T-helper 17 cell (primary cell): ENCODE measurements at places on chromosomes 7 and 10. TPM values are rescaled to one million over a fixed set of nuclear protein-coding genes. Genes with fewer than 3 reads are reported as not detected.

ZNF853 gene
- 1.1 TPM for total RNA-seq

OLAH gene
- not detected for total RNA-seq

FANK1 gene
- total RNA-seq: 0.60 TPM

- H3K27me3 ChIP-seq: peaks cover 61% of the 10 kb centered on the region
- no peak for DNase-seq
- H3K4me1 ChIP-seq: peaks cover 5% of the 10 kb centered on the region
- no peak overlapping the region for H3K27ac ChIP-seq
These were observed 31.0 kb upstream of the MXI1 start for GRCh38 chr10:110176141-110177030.

DNA sequence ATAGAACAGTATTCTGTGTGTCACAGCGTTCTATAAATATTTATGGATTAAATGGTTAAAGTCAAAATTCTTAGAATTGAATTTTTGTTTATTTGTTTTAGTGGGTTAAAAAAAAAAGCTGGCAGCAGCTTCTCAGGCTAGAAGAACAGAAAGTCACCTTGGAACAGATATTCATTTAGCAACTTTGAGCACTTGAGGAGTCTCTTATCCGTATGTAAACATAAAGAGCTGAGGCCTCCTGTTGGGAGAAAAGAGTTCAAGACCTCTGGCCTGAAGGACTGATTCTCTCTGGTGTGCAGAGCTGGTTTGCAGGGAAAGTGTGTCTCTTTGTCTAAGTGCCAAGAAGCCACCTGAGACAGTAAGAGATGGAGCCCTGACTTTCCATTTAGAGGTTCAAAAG lies 109.9 kb downstream of the HERPUD2 start:
- no peak for DNase-seq
- H3K36me3 ChIP-seq: peaks cover 4% of the 10 kb centered on the region
- no peak overlapping the region for H3K4me3 ChIP-seq

GRCh38 chr10:68315582-68315981 lies 16.3 kb upstream of the HNRNPH3 start:
- no peaks in the 10 kb centered on the region for H3K36me3 ChIP-seq
- peaks cover 4% of the 10 kb centered on the region for H3K4me1 ChIP-seq
- H3K27me3 ChIP-seq: no peaks in the 10 kb centered on the region
- no peak overlapping the region for H3K4me3 ChIP-seq

- H3K4me1 ChIP-seq: no peaks in the 10 kb centered on the region
- peaks cover 3% of the 10 kb centered on the region for H3K36me3 ChIP-seq
- no peak overlapping the region for H3K27ac ChIP-seq
These were observed 273.8 kb downstream of the RNLS start for GRCh38 chr10:88309365-88309764.

DNA sequence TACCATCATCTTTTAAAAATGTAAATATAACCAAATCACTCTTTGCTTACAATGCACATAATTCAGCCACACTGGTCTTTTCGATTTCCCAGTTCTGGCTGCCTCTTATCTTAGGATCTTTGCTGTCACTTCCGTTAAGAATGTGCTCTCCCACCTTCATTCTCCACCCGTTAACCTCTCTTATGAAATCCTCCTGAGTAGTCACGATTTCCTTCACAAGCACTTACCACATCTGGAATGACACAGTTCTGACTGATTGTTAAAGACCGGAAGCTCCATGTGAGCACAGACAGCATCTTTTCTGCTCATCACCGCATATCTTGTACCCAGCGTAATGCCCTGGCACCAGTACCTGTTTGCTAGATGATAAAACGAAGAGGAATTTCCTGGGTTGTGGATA lies 84.3 kb downstream of the CUL2 start:
- no peaks in the 10 kb centered on the region for H3K27me3 ChIP-seq
- no peak for DNase-seq
- peaks cover 3% of the 10 kb centered on the region for H3K36me3 ChIP-seq
- no peaks in the 10 kb centered on the region for H3K4me1 ChIP-seq
- no peak overlapping the region for H3K4me3 ChIP-seq
- no peak overlapping the region for H3K27ac ChIP-seq

- no peaks in the 10 kb centered on the region for H3K36me3 ChIP-seq
- DNase-seq: no peak
- no peaks in the 10 kb centered on the region for H3K27me3 ChIP-seq
- no peak overlapping the region for H3K4me3 ChIP-seq
- H3K27ac ChIP-seq: no peak overlapping the region
These were observed 522.5 kb upstream of the LRRN3 start for GRCh38 chr7:110568388-110568787.

DNA sequence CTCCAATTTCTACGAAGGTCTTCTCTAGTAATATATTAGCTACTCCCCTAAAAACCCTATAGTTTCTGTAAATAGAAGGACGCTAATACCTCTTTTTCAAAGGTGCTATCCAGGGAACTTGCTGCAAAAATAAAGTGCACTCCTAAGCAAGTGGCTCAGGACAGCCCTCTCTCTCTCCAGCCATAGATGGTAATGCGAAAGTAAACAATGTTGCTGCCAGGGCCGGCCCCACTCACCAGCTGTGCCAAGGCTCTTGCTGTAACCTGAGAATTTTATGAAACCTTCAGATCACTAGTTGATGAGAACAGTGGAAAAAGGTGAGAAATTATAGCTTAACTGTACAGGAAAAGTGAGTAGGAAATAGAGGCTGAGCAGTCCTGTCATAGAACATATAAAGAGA lies 10.9 kb upstream of the TAS2R39 start:
- H3K27ac ChIP-seq: no peak overlapping the region
- no peak for DNase-seq
- H3K36me3 ChIP-seq: peaks cover under 1% of the 10 kb centered on the region
- no peaks in the 10 kb centered on the region for H3K4me1 ChIP-seq

- peaks cover 26% of the 10 kb centered on the region for H3K27me3 ChIP-seq
- no peak overlapping the region for H3K27ac ChIP-seq
- no peak overlapping the region for H3K4me3 ChIP-seq
- no peak for DNase-seq
- H3K4me1 ChIP-seq: no peaks in the 10 kb centered on the region
These were observed 7.4 kb upstream of the NRCAM start for GRCh38 chr7:108463613-108464012.

DNA sequence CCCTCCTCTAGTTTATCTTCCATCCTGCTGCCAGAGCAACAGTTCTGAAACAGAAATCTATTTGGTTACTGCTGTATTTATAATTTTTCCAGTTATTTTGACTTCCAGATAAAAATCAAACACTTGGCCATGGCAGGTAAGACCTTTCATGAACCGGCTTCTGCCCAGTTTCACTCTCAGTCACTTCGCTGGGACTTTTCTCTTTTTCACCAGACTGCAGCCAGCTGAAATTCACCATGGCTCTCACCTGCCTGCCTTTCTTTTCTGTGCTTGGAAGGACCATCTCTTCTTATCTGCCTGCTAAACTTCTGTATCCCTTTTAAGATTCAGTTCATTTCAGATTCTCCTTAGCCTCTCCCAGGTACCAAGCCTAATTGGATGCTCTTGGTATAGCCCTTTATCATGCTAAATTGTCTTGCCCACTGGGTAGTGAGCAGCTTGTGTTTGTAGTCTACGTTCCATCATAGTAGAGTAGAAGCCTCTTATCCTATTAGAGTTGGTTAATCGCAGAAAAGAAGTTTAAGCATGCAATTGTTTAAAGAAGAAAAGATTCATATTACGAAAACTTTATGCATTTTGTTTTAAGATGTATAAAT lies 71.7 kb downstream of the TAF3 start:
- no peak overlapping the region for H3K27ac ChIP-seq
- no peak for DNase-seq
- H3K27me3 ChIP-seq: no peaks in the 10 kb centered on the region

GRCh38 chr7:143381427-143382125 lies 431 bp downstream of the ZYX start:
- no peaks in the 10 kb centered on the region for H3K27me3 ChIP-seq
- H3K4me1 ChIP-seq: peaks cover 24% of the 10 kb centered on the region
- no peak for DNase-seq
- H3K27ac ChIP-seq: no peak overlapping the region
- H3K4me3 ChIP-seq: no peak overlapping the region

- no peak for DNase-seq
- H3K36me3 ChIP-seq: peaks cover 2% of the 10 kb centered on the region
- H3K4me3 ChIP-seq: peak overlapping the region; percentile 31
These were observed 38.0 kb downstream of the CYTH3 start for GRCh38 chr7:6234384-6234783.
